ENCODE measurements at places on chromosomes 6 and 20.
A peak's percentile ranks its signal among the peaks of the same experiment; 100 is the strongest.

DNA sequence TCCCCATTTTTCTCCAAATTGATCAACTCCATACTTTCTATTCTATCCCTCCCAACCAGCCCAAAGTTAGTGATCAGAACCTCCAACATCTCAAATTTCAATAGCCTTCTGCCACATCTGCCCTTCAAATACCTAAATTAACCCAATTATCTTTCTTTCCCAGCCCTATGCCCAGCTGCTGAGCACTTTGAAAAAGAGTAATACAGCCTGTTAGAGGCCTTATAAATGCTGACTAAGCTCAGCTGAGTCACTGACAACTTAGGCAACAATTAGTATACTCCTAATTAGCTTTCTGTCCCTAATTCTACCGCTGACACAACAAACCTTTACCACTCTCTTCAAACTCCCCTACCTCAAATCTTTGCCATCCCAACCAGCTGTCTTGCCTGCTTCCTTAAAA, 23.5 kb downstream of the RUNX2 start:
- DNase-seq, result no peak
- H3K4me1 ChIP-seq, result no peaks in the 10 kb centered on the region
- no peaks in the 10 kb centered on the region for H3K27me3 ChIP-seq
- peaks cover 2% of the 10 kb centered on the region for H3K36me3 ChIP-seq

DNA sequence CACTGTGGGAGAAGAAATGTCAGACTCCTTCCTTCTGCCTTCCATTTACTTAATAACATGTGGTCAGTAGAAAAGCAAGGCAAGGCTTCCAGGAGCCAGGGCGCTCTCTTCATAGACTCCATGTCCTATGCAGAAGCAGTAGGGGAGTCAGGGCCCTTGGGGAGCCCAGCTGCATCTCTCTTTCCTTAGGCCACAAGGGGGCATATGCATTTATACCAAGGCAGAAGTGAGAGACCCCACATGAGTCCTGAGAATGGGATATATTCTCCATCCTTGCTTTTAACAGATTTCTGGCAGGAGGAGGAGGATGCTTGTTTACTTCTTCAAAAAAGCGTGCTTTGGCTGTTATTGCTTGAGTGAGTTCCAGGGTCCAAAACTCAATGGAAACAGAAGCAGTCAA, 198.5 kb downstream of the HIVEP2 start:
- DNase-seq, result peak; percentile 37
- no peaks in the 10 kb centered on the region for H3K4me1 ChIP-seq

- H3K4me3 ChIP-seq, result no peak overlapping the region
- peaks cover 8% of the 10 kb centered on the region for H3K27me3 ChIP-seq
- DNase-seq, result no peak
- no peak overlapping the region for H3K27ac ChIP-seq
- peaks cover 4% of the 10 kb centered on the region for H3K4me1 ChIP-seq
Observed at GRCh38 chr6:128573036-128573435, 52.6 kb upstream of the PTPRK start.

GRCh38 chr20:33444797-33445560, 1.4 kb upstream of the SNTA1 start:
- H3K4me3 ChIP-seq, result peak overlapping the region; percentile 95
- peaks cover 8% of the 10 kb centered on the region for H3K36me3 ChIP-seq
- H3K4me1 ChIP-seq, result peaks cover 6% of the 10 kb centered on the region
- peak; percentile 16 for DNase-seq
- H3K27me3 ChIP-seq, result no peaks in the 10 kb centered on the region
